ENCODE measurements at places on chromosomes 5 and 9.

DNA sequence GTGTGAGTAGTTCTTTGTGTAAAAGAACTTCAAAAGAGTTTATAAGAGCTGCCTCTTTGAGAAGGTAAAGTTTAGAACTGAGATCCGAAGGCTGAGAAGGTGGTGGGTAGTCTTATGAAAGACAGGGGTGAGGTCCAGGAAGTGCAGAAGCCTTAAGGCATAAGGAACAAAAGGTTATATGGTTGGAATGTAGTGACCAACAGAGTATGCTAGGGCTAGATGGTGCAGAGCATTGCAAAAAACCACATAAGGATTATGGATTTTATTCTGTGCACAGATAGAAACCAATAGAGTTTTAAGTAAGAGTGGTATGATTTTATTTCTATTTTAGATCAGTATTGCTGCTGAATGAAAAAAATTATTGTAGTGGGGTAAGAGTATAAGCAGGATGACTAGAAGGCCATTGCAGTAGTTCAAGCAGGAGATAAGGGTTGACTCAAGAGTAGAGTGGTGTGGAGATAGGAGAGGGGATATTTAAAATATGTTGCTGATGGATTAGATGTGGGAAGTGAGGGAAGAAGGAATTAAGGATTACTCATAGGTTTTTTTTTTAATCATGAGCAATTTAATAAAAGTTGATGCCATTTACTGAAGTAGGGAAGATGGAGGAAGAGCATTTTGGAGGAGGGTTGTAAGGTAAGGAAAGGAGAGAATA, 3.7 kb downstream of the RECK start:
- DNase-seq: no peak

- no peak for DNase-seq
These were observed 665 bp downstream of the TCF7 start for GRCh38 chr5:134114886-134115805.

GRCh38 chr5:88536146-88536545, 267.5 kb upstream of the TMEM161B start:
- no peak for DNase-seq

DNA sequence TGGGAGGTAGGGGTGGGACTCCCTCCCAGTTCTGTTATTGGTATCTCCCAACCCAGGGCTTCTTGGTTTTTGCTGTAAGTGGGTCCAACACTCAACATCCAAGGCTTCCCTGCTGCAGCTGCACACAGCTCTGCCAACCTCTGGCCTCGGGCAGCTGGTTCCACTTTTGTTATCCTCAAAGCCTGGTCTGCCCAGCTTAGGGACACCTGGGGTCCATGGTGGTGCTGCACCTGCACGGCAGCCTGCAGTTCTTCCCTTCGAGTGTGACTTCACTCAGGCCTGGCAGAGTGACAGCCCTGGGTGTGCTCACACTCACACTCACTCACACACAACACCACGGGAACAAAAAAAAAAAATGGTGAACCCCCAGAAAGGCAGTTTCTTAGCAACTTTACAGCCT, 15.3 kb upstream of the SAP30L start:
- no peak for DNase-seq

- peak; percentile 27 for DNase-seq
These were observed 53.7 kb downstream of the G3BP1 start for GRCh38 chr5:151825445-151825844.

DNA sequence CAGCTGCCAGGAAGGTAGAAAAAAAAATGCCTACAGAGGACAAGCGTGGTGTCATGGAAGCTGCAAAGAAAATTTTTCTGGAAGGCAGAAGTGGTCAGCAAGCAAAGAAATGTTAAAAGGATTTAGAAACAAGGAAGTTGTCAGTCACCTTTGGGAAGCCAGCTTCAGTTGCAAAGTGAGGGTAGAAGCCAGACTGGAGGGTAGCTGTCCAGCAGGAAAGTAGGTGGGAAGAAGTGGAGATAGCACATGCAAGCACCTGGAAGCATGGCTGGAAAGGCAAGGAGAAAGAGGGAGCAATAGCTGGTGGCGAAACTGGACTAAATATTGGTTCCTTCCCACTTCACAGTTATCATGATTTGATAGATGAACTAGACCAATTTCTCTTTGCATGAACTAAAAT, 54.3 kb downstream of the ADRB2 start:
- no peak for DNase-seq
